Activated naive CD8-positive, alpha-beta T cell treated with anti-CD3 and anti-CD28 coated beads for 36 hours (primary cell): ENCODE measurements at places on chromosomes 7 and 10.

GRCh38 chr7:30091491-30091912 is 43.3 kb upstream of the MTURN start:
- DNase-seq = no peak

DNA sequence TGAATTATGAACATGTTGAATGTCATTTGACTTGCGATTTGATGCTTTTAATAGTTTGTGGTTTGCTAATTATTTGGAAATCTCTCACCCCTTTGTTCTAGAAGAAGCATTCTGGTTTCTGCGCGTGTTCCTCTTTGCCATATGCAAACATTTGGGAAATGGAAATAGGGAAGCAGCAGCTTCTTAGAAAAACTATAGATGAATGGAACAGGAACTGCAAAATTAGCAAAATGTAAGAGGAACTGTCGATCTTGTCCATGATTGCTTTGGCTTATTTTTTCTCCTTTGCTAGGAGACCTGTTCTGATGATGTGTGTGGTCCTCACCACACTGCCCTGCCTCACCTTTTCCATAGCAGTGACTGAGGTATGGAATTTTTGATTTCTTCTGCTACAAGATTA is 19.0 kb downstream of the TMEM236 start:
- DNase-seq = no peak

DNA sequence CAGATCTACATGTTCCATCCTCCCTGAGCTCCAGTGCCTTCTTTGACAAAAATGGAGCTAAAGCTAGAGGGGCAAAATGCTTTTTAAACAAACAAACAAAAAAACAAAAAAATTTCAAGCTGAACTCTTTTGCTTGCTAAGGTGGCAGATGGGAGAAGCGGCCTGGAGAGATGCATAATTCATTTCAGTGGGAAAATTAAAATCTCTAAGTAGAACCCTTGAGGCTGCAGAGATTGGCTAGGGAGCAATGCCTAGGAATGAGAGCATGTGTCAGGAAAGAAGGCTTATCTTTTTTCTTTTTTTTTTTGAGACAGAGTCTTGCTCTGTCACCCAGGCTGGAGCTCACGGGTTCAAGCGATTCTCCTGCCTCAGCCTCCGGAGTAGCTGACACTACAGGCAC is 46.4 kb upstream of the SAMD8 start:
- no peak for DNase-seq

GRCh38 chr10:77179015-77179695 is 458.5 kb downstream of the KCNMA1 start:
- no peak for DNase-seq

GRCh38 chr10:132404169-132404880 is 7.3 kb downstream of the PWWP2B start:
- DNase-seq = no peak

DNA sequence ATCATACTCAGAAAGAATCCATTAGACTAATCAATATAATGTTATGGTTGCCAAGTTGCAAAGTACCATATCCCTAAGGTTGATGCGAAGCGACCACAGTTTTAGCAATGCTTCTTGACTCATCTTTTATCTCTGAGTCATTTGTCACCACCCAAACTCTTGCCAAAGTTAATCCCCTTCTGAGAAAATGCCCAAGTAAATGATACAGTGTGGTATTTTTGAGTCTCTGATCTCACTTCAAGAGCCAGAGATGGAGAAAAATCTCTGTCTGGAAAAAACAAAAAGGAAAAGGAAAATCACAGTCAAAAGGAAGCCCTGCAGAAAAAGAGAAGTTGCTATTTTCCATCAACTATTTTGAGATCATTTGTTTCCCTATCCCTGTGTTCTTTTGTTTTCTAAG is 26.7 kb upstream of the OTUD1 start:
- peak; percentile 10 for DNase-seq

GRCh38 chr10:72134785-72135767 is 46.7 kb upstream of the SPOCK2 start:
- DNase-seq = no peak

DNA sequence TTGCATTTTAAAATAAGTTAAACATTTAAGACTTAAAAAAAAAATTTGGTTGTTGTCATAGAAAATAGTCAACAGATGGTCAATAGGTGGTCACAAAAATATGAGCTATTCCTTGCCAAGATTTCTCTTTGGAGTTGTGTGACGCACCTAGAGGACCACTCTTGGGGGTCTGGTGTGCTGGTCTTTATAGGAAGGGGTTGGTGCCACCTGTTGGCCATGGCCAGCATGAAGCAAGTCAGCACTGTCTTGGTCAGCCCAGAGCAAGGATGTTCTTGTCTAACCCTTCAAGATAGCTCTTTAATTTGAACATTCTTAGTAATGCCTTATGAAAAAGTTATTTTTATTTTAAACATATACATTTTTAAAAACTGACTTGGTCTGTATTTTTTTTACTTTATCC is 267.9 kb upstream of the CNTNAP2 start:
- DNase-seq = no peak

DNA sequence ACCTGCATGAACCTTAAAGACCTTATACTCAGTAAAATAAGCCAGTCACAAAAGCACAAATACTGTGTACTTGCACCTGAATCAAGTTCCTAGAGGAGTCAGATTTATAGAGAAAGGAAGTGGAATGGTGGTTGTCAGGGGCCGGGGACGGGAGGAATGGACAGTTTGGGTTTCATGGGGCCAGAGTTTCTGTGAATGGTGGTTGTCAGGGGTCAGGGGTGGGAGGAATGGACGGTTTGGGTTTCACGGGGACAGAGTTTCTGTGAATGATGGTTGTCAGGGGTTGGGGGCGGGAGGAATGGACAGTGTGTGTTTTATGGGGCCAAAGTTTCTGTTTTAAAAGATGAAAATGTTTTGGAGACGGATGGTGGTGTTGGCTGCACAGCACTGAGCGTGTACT is 260.0 kb upstream of the MKI67 start:
- DNase-seq = no peak

GRCh38 chr10:97915346-97916131 is 65.9 kb downstream of the GOLGA7B start:
- no peak for DNase-seq

- DNase-seq = no peak
Observed at GRCh38 chr7:5597772-5598171, 174.1 kb upstream of the TNRC18 start.

- no peak for DNase-seq
Observed at GRCh38 chr7:133560900-133561299, 308.0 kb downstream of the EXOC4 start.

DNA sequence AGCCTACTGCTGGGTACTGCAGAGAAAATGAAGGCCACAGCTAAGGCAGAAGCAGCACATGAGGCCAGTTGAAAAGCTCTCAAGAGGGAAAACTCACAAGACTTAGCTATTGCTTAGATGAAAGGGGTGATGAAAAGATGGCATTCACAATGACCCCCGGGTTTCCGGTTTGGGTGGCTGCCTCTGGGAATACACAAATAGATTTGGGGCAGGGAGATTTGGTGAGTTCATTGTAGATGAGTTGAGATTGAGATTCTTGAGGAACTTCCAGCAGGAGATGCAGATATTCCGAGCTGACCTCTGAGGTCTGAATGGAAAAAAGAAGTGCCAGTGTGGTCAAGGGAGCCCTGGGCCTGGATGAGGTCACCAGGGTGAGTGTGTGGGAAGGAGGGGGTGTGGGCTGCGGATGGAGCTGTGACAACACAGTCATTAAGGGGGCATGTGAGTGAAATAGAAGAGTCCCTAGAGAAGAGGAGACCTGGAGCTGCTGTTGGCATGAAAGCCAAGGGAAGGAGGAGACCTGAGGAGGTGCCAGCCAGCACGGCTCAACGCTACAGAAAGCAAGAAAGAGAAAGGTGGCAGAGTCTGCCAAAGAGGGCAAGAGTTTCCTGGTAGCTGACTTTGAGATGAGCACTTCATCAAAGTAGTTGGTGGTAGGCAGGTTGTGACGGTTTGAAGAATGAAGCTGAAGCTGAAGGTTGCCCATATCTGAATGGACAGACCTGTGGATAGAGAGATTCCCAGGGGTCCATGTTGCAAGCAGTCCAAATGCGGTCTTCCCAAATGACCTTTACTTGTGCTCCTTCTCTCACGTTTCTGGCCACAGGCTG is 43.7 kb downstream of the HIF1AN start:
- DNase-seq = no peak

DNA sequence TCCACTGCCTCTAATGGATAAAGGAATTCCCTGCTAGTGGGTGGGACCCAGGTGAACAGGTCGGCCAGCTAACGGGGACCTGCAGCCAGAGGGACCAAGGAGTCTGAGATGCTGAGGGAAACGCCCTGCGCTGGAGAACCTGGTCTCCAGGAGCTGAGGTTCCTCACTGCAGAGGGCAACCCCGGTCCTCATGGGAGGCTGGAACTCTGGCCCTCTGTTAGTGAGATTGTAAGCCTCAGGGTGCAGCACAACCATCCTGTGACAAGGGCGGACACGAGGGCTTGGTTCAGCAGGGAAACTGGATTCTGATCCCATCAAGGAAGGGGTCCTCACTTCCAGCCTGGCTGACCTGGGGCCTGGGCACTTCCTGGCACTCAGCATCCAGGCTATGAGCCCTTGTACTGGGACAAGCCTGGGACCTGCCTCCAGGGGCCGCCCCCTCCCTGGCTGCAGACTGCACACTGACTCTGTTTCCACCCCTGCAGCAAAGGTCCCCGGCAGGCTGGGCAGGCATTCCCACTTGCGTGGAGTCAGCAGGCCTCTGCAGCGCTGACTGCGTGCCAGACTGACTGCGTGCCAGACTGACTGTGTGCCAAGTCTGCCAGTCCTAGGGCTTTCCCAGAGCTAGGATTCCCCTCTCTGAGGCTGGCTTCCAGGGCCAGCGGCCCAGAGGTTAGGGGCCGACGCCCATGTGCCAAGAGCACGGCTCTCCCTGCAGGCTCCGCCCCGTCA is 143.2 kb downstream of the MAPK8 start:
- DNase-seq = no peak
